Mesenchymal stem cell (in vitro differentiated cells and primary cell): ENCODE measurements at places on chromosomes 5 and 9.

DNA sequence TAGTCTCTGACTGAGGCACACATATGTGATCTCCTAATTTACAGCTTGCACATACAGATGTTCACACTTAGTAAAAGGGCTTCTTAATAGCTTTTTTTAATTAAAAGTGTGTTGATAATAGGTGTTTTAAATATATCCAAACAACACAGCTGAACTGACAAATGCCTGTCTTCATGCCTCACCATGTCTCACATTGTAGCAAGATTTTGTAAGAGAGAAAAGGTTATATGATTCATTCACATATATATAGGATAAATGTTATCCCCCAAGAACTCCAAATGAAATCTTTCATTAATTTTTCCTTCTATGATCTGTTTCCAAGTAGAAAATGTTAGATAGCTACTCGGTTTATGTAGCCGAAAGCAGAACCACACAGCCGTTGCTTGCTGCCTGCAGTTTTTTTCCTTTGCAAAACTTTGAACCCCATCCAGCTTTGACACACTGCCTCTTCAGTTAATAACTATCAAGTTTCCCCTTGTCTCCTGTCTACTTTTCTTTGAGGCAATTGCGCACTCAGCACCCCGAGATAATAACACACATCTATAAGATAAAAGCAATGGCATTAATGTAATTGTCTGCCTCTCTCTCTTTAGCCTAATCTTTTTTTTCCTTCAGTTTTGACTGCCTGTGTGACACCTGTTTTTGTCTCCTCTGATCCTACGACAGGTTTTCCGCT is 299.2 kb downstream of the BNC2 start:
- H3K27me3 ChIP-seq: no peaks in the 10 kb centered on the region
- peaks cover 15% of the 10 kb centered on the region for H3K36me3 ChIP-seq
- DNase-seq: no peak

DNA sequence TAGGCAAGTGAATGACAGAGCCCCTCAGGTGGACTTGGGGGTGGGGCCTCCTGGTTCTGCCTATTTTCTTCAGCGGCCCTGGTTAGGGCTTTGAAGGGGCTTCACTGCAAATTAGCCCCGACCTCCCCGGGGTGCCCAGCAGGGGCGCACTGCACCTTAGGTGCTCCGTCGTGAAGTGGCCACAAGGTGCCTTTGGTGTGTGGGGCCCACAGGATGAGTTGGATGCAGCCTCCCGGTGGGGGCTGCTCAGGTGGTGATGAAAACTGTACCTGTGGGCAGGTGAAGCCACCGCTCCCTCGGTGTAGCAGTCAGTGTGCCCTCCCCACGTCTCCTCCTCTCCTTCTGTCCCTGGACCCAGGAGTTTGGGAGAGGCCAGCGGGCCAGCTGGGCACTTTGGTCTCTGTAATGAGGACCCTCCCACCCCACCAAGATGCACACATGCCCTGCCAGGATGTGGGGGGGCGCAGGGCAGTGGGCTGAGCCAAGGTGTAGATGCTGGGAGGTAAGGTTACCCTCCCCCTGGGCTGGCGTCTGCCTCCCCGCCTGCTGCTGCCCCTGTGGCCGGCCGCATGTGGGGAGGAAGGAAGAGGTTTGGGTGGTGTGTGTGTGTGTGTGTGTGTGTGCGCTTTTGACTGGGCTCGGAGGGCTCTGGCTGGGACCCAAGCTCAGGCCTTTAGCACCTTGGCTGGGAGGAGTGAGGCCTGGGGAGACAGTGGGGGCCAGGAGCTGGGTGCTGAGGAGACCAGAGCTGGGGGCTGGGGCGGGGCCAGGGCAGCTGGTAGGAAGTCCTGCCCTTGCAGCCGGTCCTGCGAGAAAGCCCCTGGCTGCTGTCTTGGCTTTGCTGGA is 55.6 kb downstream of the RXRA start:
- H3K36me3 ChIP-seq: peaks cover 18% of the 10 kb centered on the region
- H3K27me3 ChIP-seq: no peaks in the 10 kb centered on the region
- no peak overlapping the region for H3K4me3 ChIP-seq
- DNase-seq: no peak
- H3K4me1 ChIP-seq: peaks cover 80% of the 10 kb centered on the region
- H3K27ac ChIP-seq: no peak overlapping the region

DNA sequence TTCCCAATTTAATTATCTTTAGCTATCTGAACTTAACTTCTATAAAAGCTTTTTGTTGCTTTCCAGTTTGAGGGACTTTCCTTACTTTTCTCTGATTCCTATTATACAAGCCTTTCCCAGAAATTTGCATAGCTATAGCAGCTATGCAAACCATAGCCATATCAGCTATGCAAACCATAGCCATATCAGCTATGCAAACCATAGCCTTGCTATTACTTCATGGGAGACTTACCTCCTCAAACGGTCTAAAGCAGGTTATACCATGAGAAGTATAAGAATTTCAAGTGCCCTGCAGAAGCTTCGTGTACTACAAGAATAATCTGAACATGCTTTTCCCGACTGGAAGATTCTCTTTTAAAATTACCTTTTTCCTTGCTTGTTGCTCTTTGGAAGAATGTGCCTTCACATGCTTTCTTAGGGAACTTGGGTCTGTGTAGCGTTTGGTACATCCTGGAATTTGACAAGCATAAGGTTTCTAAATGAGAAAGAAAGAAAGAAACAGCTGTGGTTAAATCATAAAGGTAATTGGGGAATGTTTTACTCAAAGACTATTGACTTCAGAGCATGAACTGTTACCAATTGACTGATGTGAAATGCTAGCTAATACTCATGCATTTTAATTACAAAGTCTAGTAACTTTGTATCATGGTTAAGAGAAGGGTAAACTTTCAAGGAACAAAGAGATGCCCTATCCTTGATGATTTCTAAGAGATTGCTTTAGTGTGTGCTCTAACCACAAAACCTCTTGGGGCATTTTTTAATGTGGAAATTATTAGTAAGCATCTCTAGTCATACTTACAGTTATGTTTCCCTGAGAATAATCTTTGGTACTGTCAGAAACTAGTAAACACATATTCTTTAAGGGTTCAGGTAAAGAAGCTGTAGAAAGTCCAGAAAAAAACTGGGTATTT is 367.6 kb downstream of the GLIS3 start:
- H3K4me3 ChIP-seq: no peak overlapping the region
- peaks cover 4% of the 10 kb centered on the region for H3K36me3 ChIP-seq
- H3K27me3 ChIP-seq: no peaks in the 10 kb centered on the region
- peaks cover 2% of the 10 kb centered on the region for H3K4me1 ChIP-seq
- DNase-seq: peak; percentile 44

DNA sequence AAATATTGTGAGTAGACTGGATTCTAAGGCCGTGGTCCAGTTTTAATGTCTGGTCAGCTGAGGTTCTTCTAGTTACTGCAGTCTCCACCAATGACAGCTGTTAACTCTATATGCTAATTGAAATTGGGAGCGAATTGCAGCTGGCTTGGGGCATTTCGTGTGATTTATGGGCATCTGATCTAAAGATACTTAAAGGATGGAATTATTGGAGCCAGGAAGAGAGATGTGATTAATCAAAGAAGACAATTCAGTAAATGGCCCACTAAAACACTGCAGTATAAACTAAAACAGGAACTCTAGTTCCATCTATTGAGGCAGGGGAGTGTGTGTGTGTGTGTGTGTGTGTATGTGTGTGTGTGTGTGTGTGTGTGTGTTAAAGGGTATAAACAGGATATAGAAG is 157.5 kb upstream of the IQGAP2 start:
- H3K4me1 ChIP-seq: no peaks in the 10 kb centered on the region
- H3K27ac ChIP-seq: no peak overlapping the region
- no peaks in the 10 kb centered on the region for H3K36me3 ChIP-seq
- DNase-seq: no peak
- no peaks in the 10 kb centered on the region for H3K27me3 ChIP-seq

DNA sequence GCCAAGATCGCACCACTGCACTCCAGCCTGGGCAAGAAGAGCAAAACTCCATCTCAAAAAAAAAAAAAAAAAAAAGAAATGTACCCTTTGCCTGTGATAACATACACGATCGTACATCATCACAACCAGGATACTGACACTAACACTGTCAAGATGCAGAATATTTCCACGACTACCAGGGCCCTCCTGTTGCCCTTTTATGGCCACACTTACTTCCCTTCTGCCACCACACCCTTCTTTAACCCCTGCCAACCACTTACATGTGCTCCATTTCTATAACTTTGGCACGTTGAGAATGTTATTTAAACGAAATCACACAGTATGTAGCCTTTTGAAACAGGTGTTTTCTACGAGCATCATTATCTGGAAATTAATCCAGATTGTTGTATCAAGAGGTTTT is 69.0 kb upstream of the OTULINL start:
- no peak overlapping the region for H3K27ac ChIP-seq
- H3K4me3 ChIP-seq: no peak overlapping the region
- H3K4me1 ChIP-seq: peaks cover 5% of the 10 kb centered on the region

GRCh38 chr5:76565009-76565408 is 58.2 kb downstream of the F2RL2 start:
- H3K27ac ChIP-seq: no peak overlapping the region
- peaks cover 10% of the 10 kb centered on the region for H3K27me3 ChIP-seq
- no peaks in the 10 kb centered on the region for H3K4me1 ChIP-seq
- no peak overlapping the region for H3K4me3 ChIP-seq
- no peak for DNase-seq

DNA sequence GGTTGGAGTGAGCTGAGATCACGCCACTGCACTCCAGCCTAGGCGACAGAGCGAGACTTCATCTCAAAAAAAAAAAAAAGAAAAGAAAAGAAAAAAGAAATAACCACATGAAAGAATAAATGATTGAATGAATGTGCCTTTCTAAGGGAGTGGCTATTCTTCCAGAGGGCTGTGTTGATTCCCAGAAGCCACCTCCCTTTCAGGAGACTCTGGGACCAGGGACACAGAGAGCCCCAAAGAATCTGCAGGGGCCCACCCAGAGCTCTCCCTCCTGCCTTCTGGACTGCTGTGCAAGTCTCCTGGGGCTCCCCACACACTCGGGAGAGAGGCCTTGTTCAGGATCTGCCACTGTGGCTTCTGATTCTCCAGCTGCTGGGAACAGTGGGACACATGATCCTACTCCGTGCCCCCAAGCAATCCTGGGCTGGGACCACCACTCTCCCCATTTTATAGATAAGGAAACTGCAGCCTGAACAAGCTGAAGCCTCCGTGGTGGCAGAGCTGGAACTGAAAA is 23.6 kb downstream of the CAMK2A start:
- H3K36me3 ChIP-seq: no peaks in the 10 kb centered on the region
- no peaks in the 10 kb centered on the region for H3K27me3 ChIP-seq
- DNase-seq: no peak
- no peak overlapping the region for H3K27ac ChIP-seq

DNA sequence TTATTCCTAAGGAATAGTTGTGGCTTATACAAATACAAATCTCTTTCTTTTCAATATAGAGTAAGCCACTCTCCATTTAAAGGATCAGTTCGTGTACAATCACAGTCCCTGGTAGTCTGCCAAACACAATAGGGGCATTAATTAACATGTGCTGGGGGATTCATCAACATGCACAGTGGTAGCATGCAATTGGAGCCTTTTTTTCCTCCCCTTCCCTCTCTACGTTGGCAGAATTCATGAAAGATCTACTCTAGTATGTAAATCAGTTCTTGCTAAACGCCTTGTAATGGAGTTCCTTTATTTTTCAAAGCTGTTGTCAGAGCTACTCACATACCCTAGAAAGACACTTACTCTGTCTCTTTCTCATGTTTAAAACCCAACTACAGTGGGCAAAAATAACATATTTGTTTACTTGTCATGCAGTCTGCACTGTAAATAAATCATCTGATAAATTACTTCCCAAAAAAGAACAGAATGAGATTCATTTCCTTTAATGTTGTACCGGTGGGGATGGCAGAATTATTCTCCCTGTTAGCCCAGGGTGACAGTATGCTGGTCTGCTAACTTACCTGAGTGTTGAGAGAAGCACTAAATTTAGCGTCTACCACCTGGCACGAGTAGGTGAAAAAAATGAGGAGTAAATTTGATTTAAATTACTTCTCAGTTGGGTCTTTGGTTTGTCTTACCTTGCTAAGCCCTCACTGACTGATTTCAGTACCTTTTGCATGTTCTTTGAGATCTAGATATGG is 341.5 kb upstream of the CCNH start:
- no peaks in the 10 kb centered on the region for H3K4me1 ChIP-seq
- no peaks in the 10 kb centered on the region for H3K36me3 ChIP-seq
- DNase-seq: no peak
- no peak overlapping the region for H3K27ac ChIP-seq

DNA sequence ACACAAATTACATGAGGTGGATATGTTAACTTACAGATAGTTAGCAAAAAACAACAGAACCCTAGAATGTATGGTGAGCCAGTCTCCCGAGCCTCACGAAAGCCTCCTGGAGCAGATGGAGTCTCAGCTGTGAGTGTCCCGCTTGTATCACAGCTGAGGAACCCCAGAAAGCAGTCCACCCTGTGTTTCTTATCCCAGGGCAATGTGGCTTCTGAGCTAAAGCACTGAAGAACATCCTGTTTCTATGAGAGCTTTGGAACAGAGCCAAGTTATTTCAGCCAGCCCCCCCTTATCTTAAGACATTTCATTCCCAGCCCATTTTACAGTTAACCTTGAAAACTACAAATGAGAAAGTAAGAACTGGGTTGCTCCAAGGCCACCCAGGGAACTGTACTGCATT is 1220.9 kb upstream of the CDH6 start:
- H3K27ac ChIP-seq: no peak overlapping the region
- H3K36me3 ChIP-seq: no peaks in the 10 kb centered on the region
- H3K27me3 ChIP-seq: no peaks in the 10 kb centered on the region
- H3K4me3 ChIP-seq: no peak overlapping the region
- DNase-seq: no peak

DNA sequence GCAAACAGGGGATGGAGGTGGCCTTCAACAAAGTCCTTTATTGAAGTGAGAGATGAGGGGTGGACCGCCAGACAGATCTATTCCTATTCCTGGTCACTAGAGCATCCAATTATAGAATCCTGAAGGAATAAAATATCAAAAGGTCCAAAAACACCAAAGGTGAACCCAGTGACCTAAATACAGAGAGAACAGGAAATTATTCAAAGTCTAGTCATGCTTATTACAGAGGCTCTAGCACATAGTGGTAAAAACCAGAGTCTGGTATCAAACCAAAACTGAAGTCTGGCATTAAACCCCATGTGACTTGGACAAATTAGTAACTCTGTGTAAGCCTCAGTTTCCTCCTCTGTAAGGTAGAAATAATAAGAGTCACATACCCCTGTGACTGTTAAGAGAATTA is 100.5 kb upstream of the SNX2 start:
- H3K4me3 ChIP-seq: no peak overlapping the region
- no peaks in the 10 kb centered on the region for H3K27me3 ChIP-seq
- H3K27ac ChIP-seq: no peak overlapping the region
- H3K36me3 ChIP-seq: no peaks in the 10 kb centered on the region
- H3K4me1 ChIP-seq: no peaks in the 10 kb centered on the region

- H3K4me3 ChIP-seq: no peak overlapping the region
- H3K27me3 ChIP-seq: no peaks in the 10 kb centered on the region
- peak; percentile 27 for DNase-seq
- no peaks in the 10 kb centered on the region for H3K36me3 ChIP-seq
- H3K4me1 ChIP-seq: peaks cover 10% of the 10 kb centered on the region
- no peak overlapping the region for H3K27ac ChIP-seq
Observed at GRCh38 chr5:137617528-137618205, 118.2 kb downstream of the KLHL3 start.

- no peaks in the 10 kb centered on the region for H3K36me3 ChIP-seq
- no peaks in the 10 kb centered on the region for H3K4me1 ChIP-seq
- H3K27ac ChIP-seq: no peak overlapping the region
- no peak overlapping the region for H3K4me3 ChIP-seq
- DNase-seq: peak; percentile 44
Observed at GRCh38 chr5:88826646-88827585, 56.1 kb downstream of the MEF2C start.

GRCh38 chr5:114402206-114402605 is 40.3 kb downstream of the KCNN2 start:
- no peak overlapping the region for H3K27ac ChIP-seq
- H3K4me1 ChIP-seq: no peaks in the 10 kb centered on the region
- no peaks in the 10 kb centered on the region for H3K36me3 ChIP-seq
- H3K27me3 ChIP-seq: no peaks in the 10 kb centered on the region
- H3K4me3 ChIP-seq: no peak overlapping the region
- no peak for DNase-seq
